GM10248 (cell line): ENCODE measurements at places on chromosomes 1 and 21.

GRCh38 chr1:100869996-100870395 is 24.6 kb downstream of the EXTL2 start:
- DNase-seq = no peak

GRCh38 chr1:223631473-223631872 is 34.0 kb downstream of the CAPN8 start:
- DNase-seq = no peak

DNA sequence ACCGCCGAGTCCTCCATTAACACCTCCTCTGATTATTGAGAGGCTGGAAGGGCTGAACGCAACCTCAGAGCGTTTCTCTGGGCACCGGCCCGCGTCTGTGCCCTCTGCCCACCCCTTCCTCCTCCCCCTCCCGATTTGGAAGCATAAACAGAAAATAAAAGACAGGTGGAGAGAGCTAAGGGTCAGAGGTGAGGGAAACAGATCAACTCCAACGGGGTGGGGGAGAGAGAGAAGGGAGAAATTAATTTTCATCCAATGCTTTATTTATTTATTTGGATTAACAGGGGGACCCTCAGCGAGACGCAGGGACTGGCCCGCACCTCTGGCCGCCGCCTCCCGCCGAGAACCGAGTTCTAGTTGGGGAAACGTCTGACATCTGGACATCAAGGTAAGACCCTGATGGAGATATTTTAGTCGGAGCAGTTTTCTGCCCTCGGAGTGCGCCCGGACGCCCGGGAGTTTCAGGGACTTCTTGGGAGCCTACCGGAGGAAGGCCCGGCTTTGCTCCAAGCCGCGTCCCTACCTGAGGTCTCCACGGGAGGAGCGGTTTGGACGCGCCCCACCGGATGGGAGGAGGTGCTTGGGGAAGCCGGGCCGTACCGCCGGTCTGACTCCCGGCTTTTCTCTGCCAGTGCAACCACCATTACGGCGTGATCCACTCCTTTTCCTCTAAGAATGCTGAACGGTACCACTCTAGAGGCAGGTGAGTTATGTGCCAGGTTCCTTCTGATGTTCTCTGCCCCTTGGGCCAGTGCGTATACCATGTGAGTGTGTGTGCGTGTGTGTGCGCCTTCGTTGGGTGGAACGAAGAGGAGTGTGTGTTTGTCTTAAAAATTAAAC is 5.1 kb upstream of the LHX9 start:
- DNase-seq = no peak

DNA sequence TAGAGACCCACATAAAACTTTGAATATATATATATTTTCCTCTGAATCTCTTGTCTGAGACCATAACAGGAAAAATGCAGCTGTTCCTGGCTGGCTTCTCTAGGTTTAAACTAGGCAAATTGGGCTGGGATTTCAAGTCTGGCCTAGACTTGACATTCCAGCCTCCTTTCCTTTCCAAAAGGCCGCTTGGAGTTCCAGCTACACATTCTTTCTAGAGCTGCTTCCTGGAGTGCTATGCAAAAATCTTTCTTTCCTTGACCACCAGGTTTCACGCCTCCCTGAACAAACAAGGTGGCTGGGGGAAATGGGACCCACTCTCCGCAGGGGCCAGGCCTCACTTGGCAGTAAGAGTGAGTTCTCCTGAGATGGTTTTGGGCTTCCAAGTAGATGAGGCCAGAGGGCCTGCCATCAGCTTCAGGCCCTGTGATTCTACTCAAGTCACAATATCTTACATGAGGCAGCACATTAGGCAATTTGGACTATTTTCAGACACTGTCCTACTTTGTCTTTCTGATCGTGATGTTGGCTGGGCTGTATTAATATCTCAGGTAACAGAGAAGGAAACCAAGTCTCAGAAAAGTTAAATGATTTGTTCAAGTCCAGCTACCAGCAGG is 102.4 kb downstream of the FAM78B start:
- DNase-seq = no peak

DNA sequence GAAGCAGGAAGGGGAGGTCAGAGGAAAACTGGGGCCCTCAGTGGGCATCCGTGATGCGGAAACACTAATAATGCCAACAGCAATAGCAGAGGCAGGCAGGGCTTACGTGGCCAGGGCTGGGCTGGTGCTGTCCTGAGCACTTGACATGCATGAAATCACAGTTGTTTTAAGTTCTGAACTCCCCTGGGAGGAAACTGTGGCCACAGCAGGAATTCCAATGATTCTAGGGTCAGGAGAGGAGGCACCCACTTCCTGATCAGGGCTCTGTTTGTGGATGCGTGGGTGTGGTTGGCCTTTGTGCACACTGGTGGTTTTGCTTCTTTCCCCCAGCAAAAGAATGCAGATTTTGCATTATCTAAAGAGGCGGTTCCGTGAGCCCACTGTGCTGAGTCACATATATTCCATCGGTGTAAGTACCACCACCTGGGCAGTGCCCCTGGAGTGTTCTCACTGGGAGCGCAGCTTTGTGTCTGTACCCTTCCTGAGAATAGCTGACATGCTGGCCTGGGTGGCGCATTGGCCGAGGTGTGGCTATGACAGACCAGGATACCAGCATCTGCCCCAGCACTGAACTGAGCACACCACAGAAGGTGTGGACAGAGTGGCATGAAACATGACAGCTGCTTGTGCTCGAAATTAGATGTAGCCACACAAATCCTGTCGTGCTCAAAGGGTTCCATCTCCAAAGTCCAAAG is 71.0 kb downstream of the PDE9A start:
- DNase-seq = no peak

GRCh38 chr1:234960722-234961455 is 167.7 kb downstream of the TOMM20 start:
- no peak for DNase-seq

DNA sequence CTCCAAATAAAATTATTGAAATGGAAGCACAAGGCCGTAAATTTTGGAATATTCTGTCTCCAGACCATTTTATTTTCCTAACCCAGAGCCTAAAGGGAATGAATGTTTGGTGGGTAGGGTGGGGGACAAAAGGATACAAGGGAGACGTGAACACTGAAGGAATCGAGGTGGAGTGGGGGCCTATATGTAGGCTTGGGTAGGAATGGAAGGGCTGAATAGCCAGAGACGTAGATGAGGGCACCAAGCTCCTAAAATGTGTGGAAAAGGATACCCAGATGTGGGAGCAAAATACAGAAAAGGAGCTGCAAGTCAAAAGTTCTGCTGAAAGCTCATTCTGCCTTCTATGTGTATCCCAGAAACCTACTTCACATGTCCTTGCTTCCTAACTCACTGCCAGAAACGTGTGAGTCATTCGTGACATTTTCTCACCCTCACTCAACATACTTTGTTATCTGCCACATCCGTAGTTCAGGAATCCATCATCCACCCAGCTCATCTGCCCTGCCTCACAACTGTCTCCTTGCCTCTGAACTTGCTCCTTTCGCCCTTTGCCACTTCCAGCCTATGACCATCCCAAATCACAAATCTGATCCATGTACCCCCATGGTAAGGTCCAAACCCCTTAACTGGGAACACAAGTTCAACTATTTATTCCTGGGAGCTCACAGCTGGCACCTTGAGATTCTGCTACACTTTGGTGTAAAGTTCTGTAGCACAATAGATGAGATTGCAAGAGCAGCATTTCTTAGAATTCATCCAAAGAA is 84.1 kb upstream of the PRDX6 start:
- DNase-seq = no peak

GRCh38 chr21:41241341-41241740 is 73.4 kb downstream of the BACE2 start:
- no peak for DNase-seq

GRCh38 chr1:221782477-221782876 is 40.6 kb upstream of the DUSP10 start:
- no peak for DNase-seq
